ENCODE measurements at places on chromosomes 16 and 17. TPM values are rescaled to one million over a fixed set of nuclear protein-coding genes. Genes with fewer than 3 reads are reported as not detected.

The NOXO1 gene
- total RNA-seq: 0.89 TPM

The WRAP53 gene
- total RNA-seq: 22.6 TPM

The STAC2 gene
- total RNA-seq: not detected

The CDH8 gene
- not detected for total RNA-seq

The AIPL1 gene
- not detected for total RNA-seq

The DUXB gene
- not detected for total RNA-seq

The TP53TG3C gene
- not detected for total RNA-seq

The CCL7 gene
- total RNA-seq: not detected

The MYH13 gene
- not detected for total RNA-seq

The MYH1 gene
- not detected for total RNA-seq

The BRICD5 gene
- total RNA-seq: 13.9 TPM

All from activated CD4-positive, alpha-beta T cell treated with anti-CD3 and anti-CD28 coated beads, Interleukin-2, amount 10 ng/mL, durations not matched to agents 7 days and 5 days (primary cell).